ENCODE measurements at places on chromosomes 2 and 18.

DNA sequence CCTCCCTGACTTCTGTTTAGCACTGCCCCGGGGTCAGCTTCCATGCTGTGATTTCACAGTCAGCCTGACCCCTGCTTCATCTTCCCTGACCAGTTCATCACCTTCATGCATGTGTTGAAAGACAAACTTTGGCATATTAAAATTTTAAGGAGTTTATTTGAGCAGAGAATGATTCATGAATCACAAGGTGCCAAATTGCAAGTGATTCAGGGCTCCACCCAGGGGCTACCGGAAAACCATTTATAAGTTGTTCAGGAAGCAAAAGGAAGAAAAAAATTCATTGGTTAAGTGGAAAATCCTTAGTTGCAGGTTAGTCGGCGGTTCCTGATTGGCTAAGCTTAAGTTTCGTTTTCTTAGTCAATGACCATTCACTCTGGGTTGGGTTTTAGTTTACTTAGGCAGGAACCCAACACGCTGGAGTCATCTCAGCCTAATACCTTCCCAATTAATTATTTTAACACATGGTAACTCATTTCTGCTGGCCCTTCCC lies 10.6 kb downstream of the IL1F10 start:
- no peak for DNase-seq

- no peak for DNase-seq
Observed at GRCh38 chr2:53958443-53958842, 12.3 kb downstream of the PSME4 start.

DNA sequence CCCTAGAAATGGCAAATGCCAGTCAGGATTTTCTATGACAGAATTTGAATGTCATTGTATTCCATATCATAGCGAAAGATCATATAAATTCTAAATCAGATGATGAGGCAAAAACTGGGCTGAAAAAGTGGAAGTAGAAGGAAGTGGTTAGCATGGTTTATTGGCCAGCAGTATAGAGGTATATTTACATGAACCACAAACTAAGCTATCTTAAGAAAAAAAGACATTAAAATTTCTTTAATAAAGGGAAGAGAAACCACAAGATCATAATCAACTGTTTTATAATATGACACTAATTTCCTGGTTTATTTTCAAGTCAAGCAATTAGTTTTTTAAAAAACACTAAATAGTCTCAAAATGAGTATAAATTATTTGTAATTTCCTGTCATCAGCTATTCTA lies 123.2 kb upstream of the LRP1B start:
- no peak for DNase-seq

- peak; percentile 79 for DNase-seq
Observed at GRCh38 chr2:11778923-11779757, 32.7 kb downstream of the LPIN1 start.

GRCh38 chr2:37323176-37323780 lies 1.4 kb downstream of the PRKD3 start:
- DNase-seq: no peak

GRCh38 chr18:47883771-47884413 lies 46.6 kb downstream of the SMAD2 start:
- DNase-seq: no peak

- no peak for DNase-seq
Observed at GRCh38 chr18:32366586-32367538, 103.8 kb downstream of the GAREM1 start.

DNA sequence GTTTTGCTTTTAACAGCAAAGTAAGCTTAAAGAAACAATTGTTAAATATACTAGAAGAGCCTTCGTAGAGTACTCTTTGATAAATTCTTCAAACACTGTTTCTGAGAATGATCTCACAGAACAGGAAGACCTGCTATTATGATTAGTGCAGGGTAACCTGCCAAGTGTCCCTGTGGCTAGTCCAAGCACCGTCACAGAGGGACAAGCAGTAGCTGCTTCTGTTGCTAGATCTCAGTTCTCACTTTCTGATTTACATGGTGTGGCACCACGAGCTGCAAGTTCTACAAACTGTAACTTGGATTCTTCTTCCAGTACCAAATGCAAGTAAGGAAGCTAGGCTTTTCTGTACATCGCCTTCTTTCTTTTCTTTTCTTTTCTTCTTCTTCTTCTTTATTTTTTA lies 121.5 kb downstream of the PIEZO2 start:
- DNase-seq: no peak

GRCh38 chr2:240434728-240435456 lies 571 bp upstream of the GPC1 start:
- peak; percentile 35 for DNase-seq

DNA sequence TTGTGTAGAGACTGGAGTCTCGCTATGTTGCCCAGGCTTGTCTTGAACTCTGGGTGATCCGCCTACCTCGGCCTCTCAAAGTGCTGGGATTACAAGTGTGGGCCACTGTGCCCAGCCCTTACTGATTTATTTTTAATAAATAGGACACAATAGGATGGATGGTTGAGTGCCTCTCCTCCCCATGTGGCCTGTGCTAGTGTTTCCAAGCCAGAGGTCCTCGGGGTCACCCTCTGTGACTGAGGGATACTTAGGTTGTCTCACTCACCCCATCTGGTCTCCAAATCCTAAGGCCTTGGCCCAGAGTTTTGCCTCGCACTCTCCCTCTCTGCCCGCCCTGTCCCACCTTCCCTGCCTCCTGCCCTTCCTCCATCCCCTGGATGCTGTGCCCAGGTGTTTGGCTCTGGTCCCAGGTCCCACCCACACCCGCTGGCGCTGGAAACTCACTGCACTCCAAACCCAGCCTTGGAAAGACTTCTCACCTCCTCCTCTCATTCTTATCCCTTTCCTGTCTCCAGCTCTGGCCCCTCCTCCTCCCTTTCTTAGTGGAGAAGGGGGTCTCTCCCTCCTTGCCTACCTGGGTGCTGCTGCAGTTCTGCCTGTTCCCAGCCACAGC lies 4.7 kb upstream of the ECEL1 start:
- DNase-seq: no peak

GRCh38 chr2:118049140-118049815 lies 35.4 kb upstream of the CCDC93 start:
- no peak for DNase-seq

DNA sequence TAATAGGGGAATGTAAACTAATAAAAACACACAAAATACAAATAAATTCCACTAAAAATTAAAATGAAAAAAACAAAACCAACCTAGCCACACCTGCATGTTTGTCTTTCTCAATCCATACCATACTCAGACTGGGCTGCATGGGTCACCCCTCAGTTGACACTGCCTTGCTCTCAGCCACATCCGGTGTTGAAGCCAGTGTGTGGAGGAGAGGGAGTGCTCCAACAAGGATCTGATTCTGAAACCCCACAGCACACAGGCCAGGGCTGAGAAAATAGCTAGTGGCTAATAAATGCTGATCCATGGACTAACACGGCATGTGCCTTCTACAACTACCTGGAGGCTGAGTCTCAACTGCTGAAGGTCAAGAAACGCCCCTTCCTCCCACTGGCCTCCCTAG lies 13.7 kb downstream of the RND3 start:
- DNase-seq: no peak

DNA sequence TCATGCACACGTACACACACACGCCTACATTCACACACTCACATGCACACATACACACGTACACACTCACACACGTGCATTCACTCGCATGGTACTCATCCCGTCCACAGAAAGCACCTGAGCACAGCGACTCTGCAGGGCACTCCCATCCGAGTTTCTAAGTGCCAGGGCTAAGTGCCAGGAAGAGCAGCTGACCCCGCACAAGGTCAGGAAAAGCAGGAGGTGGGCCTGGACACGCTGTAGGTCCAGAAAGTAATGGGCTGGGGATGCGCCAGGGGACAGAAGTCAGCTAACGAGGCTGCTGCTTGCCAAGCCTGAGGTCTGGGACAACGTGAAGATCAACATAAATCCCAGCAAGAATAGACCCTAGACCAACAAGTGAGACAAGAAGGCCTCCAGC lies 15.8 kb downstream of the ADI1 start:
- no peak for DNase-seq

- no peak for DNase-seq
Observed at GRCh38 chr2:27323596-27324285, 844 bp upstream of the MPV17 start.

All from inflammatory macrophage (primary cell).